ENCODE measurements at places on chromosomes 6 and 20.

GRCh38 chr6:36985417-36985807 lies 584 bp downstream of the MTCH1 start:
- DNase-seq: no peak

GRCh38 chr20:51525241-51526105 lies 17.0 kb downstream of the NFATC2 start:
- DNase-seq: no peak

DNA sequence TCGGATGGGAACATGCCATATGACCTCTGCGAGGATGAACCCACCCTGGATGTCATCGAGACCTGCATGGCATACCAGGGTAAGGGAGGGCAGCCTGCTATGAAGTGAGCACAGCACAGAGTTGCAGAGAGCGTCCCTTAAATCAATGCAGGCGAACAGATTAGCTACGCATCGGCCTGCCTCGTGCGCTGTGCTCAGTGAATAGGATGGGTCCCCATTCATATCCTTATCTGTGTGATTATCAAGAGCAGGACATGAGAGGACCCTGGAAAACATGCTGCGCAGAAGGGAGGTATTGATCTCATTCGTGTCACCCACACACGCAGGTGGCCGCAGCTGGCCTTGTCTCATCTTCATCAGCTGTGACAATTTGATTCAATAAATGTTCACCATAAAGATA lies 25.6 kb upstream of the FAM83D start:
- DNase-seq: no peak

DNA sequence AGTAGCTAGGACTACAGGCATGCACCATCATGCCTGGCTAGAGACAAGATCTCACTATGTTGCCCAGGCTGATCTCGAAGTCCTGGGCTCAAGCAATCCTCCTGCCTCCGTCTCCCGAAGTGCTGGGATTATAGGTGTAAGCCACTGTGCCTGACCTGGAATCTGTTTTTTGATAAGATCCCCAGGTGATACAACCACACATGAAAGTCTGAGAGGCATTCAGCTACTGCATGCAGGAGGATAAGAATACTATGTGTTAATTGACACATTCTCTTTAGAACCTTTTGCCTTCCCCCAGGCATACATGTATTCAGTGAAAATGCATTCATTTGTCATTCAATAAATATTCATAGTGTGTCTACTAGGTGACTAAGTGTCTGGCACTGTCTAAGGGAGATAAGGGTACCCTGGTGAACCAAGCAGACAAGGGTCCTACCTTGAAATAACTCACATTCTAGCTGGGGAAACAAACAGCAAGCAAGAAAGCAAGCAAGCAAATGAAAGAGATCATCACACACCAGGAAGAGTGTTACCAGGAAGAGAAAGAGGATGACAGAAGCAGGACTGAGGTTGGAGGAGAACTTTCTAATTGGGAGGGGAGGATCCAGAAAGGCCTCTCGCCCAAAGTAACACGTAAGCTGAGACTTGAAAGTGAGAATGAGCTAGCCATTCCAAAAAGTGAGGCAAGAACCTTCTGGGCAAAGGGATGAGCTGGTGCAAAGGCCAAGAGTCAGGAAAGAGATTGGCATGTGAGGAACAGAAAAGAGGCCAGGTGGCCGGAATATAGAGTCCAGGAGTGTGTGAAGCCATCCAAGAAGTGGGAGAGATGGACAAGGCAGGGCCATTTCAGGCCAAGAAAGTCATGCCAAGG lies 6.5 kb downstream of the GFOD1 start:
- DNase-seq: no peak

DNA sequence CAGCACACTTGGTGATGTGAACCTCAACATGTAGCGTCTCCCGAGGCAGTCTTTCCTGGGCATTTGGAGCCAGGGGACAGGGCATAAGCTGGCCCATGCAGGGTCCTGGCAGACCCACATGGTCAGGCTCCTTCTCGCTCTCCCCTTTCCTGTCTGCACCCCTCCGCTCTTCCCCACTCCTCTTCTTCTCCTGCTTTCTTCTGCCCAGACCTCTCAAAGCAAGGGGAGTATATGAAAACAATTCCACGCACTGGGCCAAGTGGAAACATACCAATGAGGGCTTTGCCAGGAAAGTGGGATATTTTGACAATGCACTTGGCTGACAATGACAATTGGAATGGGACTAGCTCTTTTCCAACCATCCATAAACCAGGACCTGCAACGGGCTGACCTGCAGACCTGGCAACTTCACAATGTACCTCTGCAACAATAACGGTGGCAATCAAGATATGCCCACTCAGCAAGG lies 58.9 kb upstream of the TRAF3IP2 start:
- no peak for DNase-seq

DNA sequence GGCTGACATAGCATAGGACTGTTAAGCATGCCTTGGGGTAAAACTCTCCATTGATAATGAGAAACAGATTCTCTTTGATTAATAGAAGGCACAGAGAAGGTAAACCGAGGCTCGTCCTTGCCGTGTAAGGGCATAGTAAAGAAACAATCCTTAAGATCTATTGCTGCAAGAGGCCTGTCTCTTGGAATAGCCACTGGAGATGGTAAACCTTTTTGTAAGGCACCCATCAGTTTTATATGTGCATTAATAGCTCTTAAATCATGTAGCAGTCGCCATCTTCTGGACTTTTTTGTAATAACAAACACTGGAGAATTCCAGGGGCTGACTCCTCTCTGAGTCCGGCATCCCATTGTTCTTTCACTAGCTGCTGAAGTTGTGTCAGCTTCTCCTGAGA lies 8.4 kb upstream of the ABHD12 start:
- DNase-seq: no peak

- no peak for DNase-seq
Observed at GRCh38 chr6:147936703-147937470, 405.8 kb upstream of the SASH1 start.

DNA sequence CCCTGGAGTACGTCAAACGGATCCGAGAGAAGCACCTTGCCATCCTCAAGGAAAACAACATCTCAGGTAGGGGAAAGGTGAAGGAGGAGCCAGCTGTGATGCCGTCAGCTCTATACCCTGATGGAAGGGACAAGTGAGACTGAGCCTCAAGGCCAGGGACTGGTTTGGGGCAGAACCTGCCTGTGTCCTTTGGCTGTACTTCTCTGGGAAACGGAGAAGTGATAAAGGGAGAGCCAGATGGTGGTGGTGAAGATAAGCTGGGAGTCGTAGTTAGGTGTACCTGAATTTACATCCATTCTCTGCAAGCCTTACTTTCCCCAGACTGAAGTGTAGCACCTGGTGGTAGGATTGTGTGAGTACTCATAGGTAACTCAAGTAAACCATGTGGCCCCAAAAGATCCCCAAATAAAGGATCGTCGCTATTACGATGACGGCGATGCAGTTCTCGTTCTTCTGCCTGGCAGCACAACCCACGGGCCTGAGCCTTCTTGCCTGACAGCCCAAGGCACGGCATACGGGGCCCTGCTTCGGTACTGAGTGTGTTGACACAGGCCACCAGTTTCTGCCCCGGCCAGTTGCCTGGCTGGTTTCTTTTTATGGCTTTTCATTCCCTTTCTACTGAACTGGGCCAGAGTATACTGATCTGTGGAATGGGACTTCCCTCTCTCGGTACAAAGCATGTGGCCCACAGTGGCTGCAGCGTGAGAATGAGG lies 10.6 kb downstream of the PCIF1 start:
- DNase-seq: no peak

- no peak for DNase-seq
Observed at GRCh38 chr6:67608099-67608749, 1026.9 kb upstream of the ADGRB3 start.

DNA sequence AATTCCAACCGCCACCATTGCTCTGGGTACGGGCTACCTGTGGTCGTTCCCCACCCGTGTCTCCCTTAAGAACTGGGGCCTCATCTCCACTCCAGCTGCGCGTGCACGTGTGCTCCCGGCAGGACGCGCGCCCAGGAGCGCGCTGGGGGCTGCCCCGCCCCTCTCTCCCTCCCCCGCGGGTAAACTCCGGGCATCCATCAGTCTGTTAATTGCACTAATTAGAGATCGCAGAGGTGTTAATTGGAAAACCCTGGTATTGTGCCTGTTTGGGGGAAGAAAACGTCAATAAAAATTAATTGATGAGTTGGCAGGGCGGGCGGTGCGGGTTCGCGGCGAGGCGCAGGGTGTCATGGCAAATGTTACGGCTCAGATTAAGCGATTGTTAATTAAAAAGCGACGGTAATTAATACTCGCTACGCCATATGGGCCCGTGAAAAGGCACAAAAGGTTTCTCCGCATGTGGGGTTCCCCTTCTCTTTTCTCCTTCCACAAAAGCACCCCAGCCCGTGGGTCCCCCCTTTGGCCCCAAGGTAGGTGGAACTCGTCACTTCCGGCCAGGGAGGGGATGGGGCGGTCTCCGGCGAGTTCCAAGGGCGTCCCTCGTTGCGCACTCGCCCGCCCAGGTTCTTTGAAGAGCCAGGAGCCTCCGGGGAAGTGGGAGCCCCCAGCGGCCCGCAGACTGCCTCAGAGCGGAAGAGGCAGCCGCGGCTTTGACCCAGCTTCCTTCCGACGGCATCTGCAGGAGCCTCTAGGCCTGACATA lies 14.4 kb downstream of the FOXP4 start:
- DNase-seq: no peak

DNA sequence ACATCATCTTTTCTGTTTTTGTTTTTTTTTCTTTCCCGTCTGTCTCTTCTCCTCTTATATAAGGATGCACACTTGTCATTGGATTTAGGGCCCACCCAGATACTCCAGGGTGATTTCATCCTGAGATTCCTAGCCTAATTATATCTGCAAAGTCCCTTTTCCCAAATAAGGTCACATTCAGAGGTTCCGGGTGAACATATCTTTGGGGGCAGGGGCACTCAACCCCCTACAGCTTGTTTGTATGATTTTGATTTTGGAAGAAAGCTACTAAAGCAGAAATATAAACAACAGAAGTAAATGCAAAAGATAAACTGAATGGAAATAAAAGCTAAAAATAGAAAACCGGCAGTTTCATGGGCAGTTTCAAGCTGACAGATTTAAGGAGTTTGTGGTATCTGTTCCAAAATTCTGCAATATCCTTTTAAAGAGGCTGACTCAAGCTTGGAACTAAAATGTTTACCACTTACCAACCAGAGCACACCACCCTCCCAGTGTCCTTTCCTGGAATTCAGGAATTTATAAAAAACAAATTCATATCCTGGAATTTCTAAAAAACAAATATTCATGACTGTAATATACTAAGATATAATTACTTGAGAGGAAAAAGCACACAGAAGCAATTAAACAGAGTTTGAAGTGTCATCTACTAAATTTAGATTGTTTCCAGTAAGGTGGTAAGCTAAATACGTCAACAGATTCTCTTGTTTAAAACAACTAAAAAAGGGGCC lies 100.0 kb upstream of the CARMIL1 start:
- DNase-seq: no peak
